ENCODE measurements at places on chromosomes 2 and 18. TPM values are rescaled to one million over a fixed set of nuclear protein-coding genes. Genes with fewer than 3 reads are reported as not detected.

GRCh38 chr2:25697559-25698341, 24.4 kb upstream of the DTNB start:
- DNase-seq: peak; percentile 55

GRCh38 chr2:42769583-42770287, 5.8 kb upstream of the OXER1 start:
- no peak for DNase-seq

DNA sequence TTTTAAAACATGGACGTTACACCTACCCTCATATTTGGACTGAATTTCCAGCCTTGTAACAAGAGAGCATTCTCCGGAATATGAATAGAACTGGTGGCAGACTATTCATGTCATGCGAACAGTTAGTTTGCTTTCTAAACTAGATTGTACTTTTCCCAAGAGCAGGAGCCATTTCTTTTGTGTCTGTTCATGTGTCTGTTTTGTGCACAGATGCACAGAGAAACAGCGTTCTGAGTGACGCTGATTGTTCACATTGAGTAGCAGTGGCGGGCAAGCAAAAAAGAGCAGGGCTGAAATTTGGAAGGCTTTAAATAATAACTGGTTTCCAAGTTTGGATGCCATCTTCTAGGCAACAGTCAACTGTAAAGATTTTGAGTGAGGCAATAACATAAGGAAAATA, 200.3 kb downstream of the NRXN1 start:
- DNase-seq: no peak

DNA sequence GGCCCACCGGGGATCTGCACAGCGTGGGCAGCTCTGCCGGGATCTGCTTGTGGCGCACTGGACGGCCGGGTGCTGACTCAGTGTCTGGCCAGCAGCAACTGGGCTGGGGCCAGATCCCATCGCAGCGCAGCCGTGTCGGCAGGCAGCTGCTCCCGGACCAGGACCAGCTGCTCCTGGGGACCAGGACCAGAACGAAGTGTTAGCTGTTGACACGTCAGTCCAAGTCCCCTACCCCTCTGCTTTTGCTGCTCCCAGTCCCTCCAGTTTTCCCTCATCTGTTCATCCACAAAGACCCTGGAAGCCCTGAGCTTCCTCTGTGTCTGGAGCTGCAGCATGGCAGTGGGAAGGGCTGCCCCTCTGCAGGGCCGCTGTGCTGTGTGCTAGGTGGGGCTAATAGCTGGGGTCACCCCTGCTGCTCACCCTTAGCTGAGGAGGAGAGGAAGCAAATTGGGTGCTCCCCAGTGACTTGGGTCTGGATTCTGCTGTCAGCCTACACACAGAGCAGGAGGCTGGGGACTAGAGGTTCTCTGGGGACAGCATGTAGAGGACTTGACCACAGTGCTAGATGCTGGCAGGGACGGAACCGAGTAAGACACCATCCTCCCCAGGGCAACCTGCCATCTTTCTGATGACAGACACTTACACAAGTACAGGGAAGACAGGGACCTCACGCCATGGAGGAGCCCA, 16.9 kb upstream of the KIF1A start:
- DNase-seq: peak; percentile 26

- peak; percentile 64 for DNase-seq
Measured at GRCh38 chr2:172710584-172711047, 25.0 kb upstream of the RAPGEF4 start.

- peak; percentile 56 for DNase-seq
Measured at GRCh38 chr2:42865884-42866881, 73.8 kb upstream of the HAAO start.

- DNase-seq: no peak
Measured at GRCh38 chr2:82731824-82732223, 1727.3 kb downstream of the SUCLG1 start.

GRCh38 chr18:8586941-8587340, 22.3 kb upstream of the RAB12 start:
- DNase-seq: no peak

The MC2R gene
- polyA plus RNA-seq: 0.20 TPM

The VIT gene
- 4.9 TPM for polyA plus RNA-seq

Measured in muscle of back (tissue), 13 donors.